ENCODE measurements at places on chromosomes 6 and 20.

GRCh38 chr6:99736302-99736701 is 129.7 kb downstream of the PRDM13 start:
- no peak for DNase-seq

- no peak for DNase-seq
Observed at GRCh38 chr6:74742793-74743508, 462.9 kb downstream of the COL12A1 start.

GRCh38 chr6:7247179-7247456 is 65.9 kb downstream of the SSR1 start:
- DNase-seq = no peak

DNA sequence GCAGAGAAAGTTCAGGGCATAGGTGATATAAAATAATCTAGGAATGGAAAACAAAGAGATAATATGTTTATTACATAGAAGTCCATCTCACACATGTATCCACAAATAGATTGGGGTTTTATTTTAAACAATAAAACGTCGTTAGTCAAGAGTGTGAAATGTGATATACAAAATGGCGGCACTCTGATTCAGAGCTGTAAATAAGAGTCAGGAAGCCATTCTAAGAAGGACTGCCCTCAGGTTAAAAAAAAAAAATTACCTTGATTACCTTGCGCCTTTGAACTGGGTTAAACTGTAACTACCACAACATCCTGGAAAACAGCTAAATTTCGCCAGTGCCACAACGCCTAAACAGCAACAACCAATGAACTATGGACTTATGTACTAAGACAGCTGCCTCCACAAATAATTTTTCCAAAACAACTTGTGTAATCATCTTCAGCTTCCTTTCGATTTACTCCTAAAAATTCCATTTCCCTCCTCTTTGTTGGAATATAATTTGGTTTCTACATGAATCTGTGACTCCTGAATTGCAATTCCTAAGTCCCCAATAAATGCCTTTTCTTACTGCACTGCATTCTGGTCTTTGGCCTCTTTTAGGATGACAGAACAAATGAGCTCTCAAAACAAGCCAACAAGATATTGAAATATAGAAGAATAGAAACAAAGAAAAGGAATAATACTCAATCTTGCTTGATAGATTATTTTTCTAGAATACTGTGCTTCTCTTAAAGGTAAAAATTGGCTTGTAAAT is 1019.5 kb upstream of the MAP3K7 start:
- DNase-seq = no peak

DNA sequence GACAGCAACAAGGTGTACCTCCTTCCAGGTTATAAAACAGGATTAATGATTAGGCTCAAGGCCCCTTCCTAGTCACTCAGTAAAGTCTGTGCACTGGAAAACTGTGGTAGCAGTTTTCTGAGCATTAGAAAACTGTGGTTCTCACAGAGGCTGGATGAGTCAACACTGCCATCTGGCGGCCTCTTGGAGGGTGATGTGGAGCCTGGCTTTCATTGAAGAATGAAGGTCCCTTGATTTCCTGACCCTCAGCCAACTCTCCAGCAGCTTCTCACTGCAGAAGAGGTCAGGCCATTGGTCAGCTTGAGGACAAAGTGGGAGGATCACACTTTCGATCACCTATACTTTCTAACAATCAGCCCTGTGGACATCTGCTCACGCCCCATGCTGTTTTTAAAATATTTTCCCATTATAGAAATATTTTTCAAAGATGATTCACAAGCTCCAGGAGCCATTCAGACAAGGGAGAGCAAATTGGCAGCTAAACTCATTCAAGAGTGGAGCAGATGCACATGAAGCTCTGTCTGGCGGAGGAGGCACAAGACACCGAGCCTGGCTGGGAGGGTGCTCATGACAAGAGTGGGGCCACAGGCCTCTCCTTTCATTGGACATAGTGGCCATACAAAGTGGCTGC is 23.2 kb downstream of the PSMB1 start:
- peak; percentile 79 for DNase-seq

GRCh38 chr6:146595972-146596731 is 2.6 kb upstream of the ADGB start:
- no peak for DNase-seq

- no peak for DNase-seq
Observed at GRCh38 chr20:35018590-35019371, 63.1 kb downstream of the MYH7B start.

- DNase-seq = no peak
Observed at GRCh38 chr6:118197539-118197938, 290.5 kb downstream of the SLC35F1 start.

- DNase-seq = no peak
Observed at GRCh38 chr6:160756871-160757270, 54.8 kb downstream of the PLG start.

GRCh38 chr20:14951105-14951504 is 613.7 kb upstream of the FLRT3 start:
- DNase-seq = peak; percentile 53

DNA sequence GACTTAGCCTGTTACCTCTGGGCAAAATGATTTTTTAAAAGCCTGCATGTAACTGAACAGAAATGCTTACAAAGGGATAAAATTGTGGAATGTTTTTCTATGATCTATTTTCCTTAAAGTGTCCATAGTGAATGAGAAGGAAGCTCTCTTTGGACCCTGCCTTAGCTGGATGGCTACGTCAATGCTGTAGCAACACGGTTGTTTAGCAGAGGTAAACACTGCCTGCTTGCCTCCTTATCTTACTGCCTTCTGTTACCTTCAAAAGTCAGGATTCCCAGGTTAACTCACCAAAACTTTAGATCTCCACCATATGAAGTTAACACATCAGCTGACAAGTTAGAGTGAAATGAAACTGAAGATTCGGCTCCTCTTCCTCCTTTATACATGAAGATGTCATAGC is 402.6 kb downstream of the SAMD5 start:
- no peak for DNase-seq

DNA sequence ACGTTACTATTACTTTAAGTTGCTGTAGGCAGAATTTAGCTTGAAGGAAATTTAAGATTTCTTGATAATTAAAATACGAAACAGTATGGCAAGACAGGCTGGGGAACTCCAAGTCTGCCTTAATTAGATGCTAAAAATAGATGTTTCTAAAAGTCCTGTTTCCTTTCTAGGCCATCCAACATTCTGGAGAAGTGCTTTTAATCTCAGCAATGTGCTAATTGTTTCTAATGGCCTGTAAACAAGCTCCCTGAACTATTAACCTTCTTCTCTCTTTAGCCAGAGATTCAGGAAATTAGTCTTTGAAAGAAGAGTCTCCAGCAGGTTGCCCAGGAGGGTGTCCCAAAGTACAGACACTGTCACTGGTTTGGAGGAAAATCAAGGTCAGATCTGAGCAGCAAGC is 677.3 kb upstream of the AGPAT4 start:
- DNase-seq = no peak

- no peak for DNase-seq
Observed at GRCh38 chr6:150249261-150249660, 106.4 kb downstream of the PPP1R14C start.

DNA sequence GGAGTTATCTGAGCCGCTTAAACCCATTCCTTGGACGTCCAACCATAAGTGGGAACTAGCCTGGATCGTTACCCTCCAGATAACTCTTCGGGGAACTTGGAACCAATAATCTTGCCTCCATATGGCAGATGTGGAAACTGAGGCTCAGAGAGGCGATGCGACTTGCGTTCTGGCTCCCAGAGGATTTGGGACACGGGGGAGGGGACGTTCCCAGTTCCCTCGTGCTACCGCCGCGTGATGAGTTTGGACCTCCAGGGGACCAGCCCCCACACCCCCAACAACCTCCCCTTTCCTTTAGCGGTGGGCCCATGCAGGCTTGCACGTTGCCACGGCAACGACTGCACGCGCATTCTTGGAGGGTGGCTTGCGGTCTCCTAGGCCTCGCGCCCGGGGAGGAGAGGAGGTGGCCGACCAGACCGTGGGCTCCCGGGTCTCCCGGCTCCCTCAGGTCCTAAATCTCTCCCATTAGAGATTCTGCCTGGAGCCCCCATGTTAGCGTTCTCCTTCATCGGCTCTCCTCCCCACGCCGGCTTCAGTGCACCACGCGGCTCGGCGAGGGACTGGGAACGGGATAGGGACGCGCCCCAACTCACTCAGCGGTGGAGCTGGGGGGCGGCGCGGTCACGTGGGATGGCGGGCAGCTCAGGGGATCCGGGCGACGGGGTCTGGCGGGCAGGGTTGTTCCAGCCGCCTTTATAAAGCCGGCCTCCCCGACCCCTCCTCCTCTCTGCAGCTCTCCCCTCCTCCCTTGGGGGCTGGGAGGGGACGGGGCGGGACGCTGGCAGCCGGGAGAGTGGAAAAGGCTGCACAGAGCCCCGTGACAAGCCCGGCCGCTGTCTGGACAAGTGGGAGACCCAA is at the start of gene PLTP:
PLTP (minus strand) TSS at position 670 of the 858 bp plus-strand sequence. CDS start 703 bp downstream, outside the sequence.
- no peak for DNase-seq
